ENCODE measurements at places on chromosomes 3 and 15.

DNA sequence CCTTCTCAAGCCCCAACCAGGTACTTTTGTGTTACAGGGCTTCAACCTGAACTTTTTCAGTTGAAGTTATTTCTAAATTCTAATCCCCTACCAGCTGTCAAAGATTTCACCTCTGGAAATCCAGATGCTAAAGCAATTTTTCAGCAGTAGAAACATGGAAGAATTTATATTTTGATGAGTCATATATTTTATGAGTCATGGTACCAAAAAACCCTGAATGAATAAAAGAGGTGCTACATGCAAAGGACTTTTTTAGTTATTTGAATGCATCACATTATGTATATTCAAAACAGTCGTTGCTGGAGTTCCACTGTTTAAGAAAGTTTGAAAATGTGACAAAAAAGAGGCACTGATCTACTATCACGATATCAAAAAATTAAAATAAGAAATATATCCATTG, 96.0 kb upstream of the ZNF385D start:
- DNase-seq, result no peak

- no peak for DNase-seq
These were observed 551 bp downstream of the PML start for GRCh38 chr15:73994912-73995622.

GRCh38 chr15:89244574-89244903, 760 bp downstream of the FANCI start:
- no peak for DNase-seq

DNA sequence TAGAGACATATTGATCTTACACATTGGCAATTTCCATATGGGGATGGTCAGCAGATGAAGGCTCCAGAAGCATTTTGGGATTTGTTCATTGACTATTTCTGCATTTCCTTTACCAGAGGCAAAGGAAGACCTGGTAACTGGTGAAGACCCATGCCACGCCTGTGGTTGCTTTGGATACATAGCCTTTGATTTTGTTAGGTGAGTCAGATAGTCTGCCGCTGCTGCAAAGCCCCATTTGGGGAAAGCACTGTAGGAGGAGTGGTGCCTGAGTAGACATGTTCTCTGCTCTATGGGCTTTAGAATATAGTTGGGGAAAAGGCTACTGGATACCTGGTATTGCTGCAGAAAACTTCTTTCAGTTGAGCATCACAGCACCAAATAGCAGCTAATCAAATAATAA, 56.8 kb downstream of the TFG start:
- DNase-seq, result no peak

DNA sequence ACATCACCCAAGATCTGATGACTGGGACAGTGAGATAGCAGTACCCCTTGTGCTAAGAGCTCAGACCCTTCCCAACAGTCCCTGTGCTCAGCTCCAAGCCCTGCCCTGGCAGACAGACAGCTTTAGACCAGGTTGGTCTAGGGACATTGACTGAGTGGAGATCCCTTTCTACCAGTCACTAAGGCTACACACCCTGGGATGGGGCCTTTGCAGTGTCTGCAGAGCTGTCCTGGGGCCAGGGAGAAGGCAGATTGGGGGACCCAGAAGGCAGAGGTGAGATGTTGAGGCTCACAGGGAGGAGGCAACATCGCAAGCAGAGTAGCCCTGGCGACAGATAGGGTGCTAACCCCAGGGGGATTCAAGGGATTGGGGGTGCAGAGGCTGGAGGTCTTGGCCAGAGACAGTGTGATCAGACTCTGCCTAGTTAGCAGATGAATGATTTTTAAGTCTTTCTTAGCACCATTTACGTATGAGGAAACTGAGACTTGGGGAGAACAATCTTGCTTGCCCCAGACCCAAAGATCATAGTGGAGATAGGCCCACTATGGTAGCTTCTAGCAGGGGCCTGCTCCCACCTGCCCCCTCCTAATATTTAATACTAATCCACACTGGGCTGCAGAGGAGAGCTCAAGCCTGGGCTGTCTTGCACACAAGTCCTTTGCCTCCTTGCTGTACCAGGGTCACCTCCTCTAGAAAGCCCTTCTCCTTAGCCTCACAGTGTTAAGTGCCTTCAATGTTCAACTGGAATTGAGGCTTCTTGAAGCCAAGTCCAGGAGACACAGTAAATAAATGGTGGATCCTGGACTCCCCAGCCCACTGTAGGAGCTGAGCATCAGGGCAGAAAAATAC, 32.6 kb downstream of the HMCES start:
- DNase-seq, result no peak

DNA sequence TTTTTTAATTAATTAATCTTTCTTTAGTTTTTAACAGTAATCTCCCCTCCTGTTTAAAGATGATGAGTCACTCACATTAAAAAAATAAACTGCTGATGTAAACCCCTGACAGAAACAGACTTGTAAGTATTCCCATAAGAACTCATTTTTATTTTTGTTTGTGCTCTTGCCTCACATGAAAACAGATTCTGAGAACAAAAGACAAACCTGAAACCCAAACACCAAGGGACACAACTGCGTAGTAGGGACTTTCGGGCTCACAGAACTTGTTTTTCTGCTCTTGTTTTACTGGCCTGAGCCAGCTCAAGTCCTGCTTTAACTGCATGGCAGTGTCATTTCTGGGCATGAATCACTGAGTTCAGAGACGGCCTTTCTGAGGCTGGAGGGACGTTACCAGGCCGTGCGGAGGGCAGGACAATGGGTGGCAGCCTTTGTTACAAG, 600.8 kb downstream of the FOXP1 start:
- no peak for DNase-seq

DNA sequence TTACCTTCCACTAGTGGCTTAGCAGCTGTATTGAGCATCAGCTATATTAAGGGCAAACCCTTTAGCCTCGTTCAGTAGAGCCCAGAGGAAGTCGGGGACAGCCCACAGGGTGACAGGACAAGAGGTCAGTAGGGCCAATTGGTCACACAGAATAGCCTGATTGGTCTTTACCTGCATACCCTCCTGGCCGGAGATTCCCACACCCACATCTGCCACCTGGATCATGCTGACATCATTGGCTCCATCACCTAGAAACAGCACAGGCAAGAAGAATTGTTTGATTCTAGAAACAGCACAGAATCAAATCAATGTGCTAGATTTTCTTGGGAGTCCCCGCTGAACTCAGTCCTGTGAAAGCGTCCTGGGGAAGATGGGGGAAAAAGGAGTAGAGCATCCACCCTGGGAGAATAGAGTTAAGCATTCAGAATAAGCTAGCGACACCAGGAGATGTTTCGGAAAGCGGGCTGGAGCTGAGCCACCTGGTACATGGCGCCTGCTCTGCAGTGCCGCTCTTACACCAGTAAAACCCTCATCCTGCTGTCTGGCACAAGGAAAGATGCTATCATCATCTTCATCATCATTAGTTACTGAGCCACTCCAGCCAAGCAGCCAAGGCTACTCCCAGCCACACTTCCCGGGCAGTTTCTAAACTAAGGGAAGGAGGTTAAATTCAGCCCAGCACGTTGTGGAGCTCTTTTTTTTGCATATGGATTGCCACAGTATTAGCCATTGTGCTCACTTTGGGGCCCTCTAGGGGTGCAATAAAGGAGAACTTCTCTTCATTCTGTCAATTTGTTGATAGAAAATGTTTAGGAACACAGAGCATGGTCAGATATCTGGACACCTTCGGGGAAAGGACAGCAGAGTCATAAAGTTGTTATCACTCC, 171.3 kb downstream of the ATP10A start:
- DNase-seq, result no peak

DNA sequence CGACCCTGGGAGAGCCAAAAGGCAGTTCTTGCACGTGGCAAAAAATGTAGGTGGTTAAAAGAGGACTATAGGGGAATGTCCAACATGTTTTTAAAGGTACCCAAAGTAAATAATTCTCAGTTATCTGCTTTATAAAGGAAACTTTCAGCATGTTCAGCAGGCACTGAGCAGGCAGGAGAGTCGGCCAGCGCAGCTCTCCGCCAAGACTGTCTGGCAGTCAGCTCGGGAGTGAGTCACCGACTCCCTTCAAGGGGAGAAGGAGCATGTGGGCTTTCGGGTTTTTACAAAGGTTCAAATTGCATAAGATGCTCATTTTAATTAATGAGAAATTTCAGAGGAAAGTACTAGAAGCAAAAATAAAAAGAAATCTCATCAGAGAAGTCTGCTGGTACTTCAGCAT, 7.0 kb downstream of the GABRA5 start:
- DNase-seq, result peak; percentile 21

GRCh38 chr3:180059356-180059755, 22.6 kb upstream of the PEX5L start:
- DNase-seq, result no peak

- DNase-seq, result no peak
These were observed 113.4 kb downstream of the CD47 start for GRCh38 chr3:107977221-107978130.

- DNase-seq, result no peak
These were observed 34.7 kb downstream of the NIPA2 start for GRCh38 chr15:22872936-22873701.

All from NCI-H446 (cell line).